ENCODE measurements at places on chromosomes 11 and 22.

- DNase-seq = no peak
These were observed 47.7 kb downstream of the DNAJC24 start for GRCh38 chr11:31417357-31417756.

DNA sequence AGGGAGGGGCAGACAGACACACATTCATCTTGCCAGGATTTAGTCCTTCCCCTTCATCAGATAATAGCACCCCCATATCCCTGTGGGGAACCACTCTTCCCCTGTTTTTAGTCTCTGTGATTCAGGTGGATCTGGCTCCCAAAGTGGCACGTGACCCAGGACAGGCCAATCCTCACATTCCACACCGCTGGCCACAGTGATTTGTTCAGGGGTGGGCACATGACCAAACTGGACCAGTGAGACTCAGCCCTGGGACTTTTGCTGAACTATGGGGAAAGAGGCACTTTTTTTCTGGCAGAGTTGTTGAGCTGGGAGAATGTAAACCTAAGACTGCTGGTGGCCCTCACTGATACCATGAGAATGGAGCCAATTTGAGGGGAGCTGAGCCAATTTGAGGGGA is 19.1 kb upstream of the KCNJ11 start:
- no peak for DNase-seq

- no peak for DNase-seq
These were observed 1.4 kb downstream of the PLXNB2 start for GRCh38 chr22:50305923-50306566.

DNA sequence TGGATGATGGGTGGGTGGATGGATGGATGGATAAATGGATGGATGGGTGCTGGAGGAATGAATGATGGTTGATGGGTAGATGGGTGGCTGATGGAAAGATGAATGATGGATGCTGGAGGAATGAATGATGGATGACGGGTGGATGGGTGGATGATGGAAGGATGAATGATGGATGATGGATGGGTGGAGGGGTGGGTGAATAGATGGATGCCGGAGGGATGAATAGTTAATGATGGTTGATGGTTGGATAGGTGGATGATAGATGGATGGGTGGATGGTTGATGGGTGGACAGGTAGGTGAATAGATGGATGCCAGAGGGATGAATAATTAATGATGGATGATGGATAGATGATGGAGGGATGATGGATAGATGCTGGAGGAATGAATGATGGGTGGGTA is 41.4 kb downstream of the ANO1 start:
- DNase-seq = no peak

DNA sequence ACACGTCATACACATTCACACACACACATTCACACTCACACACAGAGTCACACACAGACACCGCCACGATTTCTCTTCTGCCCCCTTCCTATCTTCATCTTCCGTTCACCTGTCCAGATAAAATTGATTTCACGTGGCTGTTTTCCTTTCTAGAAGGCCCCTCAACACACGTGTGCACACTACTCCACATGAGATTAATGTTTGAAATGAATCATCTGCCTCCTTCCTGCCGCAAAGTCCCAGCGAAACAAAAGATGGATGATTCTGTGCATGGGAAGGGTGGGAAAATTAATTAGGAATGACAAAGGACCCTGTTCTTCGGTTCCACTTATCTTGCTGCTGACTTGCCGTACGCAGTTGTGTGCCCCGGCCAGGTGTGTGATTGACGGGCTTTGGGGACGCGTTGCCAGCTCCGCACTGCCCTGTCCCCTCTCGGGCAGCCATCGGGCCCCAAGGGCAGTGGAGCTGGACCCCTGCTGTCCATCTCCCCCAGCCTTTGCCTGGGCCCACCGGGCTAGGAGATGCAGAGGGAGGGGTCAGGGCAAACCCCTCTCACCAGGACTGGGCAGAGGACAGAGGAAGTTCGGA is 73.8 kb downstream of the MPPED1 start:
- no peak for DNase-seq

- DNase-seq = no peak
These were observed 1.6 kb upstream of the MSANTD2 start for GRCh38 chr11:124801636-124802312.

DNA sequence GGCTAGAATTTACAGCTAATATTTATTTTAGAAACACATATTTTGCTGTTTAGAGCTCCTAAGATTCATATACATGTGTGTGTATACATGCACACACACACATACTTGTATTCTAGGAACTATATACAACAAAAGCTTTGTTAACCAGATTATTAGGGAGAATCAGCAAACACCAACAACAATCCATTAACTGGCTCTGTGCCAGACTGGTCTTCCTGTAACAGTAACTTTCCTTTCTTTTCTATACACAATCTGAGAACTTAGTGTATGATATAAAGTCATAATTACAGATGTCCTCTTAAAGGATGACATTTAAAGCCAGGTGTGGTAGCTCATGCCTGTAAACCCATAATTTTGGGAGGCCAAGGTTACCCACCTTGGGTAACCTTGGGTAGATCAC is 49.5 kb upstream of the CLNS1A start:
- no peak for DNase-seq

- DNase-seq = no peak
These were observed 378.0 kb downstream of the NTM start for GRCh38 chr11:131748151-131749050.

DNA sequence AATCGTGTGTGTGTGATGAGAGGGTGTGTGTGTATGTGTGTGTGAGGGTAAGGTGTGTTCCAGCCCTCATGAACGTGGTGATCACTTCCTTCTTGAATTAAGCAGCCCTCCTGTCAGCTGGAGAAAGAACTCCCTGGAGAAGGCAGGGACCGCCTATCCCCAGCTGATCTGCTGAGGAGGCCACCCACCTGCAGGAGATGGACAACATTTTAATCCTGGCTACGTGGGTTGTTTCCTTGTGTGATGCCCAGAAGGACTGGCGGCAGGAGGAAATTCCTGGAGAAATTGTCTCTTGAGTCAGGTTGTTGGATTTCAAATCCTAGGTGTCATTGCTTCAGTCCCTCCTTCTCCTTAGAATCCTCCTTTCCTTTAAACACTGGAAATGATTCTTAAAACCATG is 878.8 kb downstream of the NTM start:
- DNase-seq = no peak

GRCh38 chr11:8361206-8361605 is 97.5 kb upstream of the LMO1 start:
- DNase-seq = no peak

GRCh38 chr11:64836448-64837072 is 7.9 kb downstream of the CDC42BPG start:
- no peak for DNase-seq

- DNase-seq = no peak
These were observed 28.6 kb downstream of the ADM start for GRCh38 chr11:10333490-10333889.

DNA sequence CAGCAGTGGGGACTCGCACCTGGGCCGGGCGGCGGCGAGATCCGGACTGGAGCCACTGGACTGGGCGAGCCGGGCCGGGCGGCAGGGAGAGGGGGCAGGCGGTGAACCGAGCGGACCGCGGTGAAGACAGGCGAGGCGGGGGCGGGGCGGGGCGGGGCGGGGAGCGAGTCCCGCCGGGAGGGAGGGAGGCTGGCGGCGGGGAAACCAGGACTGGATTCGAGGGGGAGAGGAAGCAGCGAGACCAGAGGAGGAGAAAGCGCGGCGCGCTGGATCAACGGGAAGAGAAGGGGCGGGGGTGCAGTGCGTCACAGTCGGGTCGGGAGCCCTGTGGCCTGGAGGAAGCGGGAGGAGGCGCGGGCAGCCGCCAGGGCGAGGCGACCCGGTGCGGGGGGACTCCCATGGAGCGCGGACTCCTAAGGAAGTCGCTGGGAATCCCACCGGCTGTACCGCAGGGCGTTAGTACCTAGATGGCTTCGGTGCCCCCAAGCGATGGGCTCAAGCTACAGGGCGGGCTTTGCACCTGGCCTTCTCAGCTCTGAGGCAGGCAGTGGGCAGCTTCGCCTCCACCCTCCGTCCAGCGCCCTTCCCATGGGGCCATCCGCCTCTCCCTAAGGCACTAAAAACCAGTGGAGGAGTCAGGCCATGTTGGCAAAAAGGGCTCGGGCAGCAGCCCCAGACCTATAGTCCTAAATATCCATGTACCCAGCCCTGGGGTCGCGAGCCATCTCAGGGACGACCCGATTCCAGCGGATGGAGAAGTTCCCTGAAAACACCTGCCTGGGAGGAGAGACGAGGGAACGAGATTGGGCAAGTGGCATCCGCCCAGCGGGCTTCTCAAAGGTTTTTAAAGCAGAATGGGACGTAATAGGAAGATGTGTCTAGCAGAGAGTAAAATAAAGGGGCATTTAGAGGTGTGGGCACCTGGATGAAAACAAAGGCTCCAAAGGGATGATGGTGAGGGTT is at the start of gene TMEM121B:
TSS of gene TMEM121B (minus strand) at position 128 of the 963 bp plus-strand sequence. CDS start 233 bp downstream, outside the sequence.
- no peak for DNase-seq

DNA sequence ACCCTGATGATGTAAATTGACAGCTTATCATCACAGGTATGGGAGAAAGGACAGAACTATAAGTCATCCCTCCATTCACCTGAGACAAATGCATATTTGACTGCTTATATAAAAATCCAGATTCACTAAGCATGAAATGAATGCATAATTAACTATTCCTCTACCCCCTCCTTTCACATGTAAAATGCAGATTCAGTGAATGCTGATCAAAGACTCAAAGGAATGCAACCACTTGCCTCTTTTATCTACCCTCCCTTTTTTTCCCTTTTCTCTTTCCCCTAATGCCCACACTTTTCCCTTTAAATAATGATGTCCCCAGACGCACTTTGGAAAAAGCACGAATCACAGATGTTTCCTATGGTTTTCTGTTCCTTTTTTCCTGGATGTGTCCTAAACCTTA is 4.5 kb upstream of the PLAAT4 start:
- no peak for DNase-seq

DNA sequence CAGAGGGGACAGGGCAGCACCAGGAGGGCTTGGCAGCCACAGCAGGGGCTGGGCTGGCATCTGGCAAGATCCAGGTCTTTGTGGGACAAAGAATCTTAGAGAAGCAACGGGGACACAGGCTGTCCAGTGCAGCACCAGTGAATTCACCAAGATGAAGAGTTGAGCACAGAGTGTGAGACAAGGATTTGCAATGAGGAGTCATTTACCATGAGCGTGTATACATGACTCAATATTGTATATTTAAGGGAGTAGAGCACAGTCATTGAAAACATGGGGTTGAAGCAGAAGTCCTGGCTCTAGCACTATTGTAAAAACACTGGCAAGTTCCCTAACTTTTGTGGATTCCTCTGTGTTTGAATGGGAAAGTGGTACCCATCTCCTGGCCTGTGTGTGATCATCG is 3.5 kb downstream of the APOL1 start:
- DNase-seq = no peak

- DNase-seq = no peak
These were observed 28.7 kb upstream of the VPREB1 start for GRCh38 chr22:22215659-22216449.

- no peak for DNase-seq
These were observed 60.2 kb downstream of the SLN start for GRCh38 chr11:107651672-107652071.

DNA sequence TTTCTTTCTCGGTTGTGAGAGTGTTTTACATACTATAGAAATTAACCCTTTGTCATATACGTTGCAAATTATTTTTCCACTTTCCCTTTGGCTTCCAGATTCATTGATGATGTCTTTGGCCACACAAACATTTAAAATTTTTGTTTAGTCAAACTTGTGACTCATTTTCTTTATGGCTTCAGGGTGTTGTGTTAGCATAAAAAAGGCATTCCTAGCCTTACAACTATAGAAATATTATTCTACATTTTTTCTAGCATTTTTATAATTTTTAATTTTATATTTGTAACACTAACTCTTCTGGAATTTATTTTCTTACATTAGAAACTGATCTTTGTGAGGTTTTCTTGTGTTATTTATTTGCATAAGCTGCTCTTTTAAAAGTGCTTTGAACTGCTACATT is 12.1 kb downstream of the GRIA4 start:
- no peak for DNase-seq

- no peak for DNase-seq
These were observed 39.7 kb downstream of the DKK3 start for GRCh38 chr11:11968511-11969280.

DNA sequence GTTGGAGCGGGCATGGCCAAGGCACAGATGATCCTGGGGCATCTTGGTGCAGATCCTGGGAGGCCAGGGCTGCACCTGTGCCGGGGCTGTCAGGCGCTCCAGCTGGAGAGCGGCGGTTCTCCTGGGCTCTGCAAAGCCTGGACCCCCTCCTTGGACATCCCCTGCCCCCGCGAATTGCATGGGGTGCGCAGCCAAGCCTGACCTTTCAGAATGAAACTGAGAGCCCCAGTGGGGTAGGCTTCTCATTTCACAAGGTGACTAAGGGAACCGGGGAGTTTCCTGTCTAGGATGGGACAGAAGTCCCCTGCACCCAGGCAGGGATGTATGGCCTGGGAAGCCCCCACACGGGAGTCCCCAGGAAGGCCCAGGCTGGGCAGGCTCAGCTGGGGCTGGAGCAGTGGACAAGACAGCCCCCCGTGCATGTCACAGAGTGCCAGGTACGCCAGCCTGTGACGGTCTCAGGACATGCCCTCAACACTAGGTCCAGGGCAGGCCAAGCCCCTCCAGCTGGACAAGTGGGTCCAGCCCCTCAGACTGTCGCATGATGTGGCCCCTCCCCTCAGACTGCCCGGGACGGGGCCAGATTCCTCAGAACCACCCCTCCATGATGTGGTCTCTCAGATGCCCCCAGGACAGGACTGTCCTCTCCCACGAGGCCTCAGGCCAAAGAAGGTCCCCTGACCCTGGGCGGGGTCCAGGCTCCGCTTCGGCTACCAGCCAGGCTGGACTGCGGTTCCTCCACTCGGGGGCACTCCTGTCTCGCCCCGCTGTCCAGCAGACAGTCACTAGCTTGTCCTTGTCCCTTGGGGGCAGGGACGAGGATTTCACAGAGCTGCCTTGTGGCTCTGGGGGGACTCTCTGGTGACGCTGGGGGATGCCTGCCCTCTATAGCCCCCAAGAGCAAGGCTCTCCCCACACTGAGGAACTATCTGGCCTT is 2.3 kb downstream of the LSP1 start:
- DNase-seq = no peak

DNA sequence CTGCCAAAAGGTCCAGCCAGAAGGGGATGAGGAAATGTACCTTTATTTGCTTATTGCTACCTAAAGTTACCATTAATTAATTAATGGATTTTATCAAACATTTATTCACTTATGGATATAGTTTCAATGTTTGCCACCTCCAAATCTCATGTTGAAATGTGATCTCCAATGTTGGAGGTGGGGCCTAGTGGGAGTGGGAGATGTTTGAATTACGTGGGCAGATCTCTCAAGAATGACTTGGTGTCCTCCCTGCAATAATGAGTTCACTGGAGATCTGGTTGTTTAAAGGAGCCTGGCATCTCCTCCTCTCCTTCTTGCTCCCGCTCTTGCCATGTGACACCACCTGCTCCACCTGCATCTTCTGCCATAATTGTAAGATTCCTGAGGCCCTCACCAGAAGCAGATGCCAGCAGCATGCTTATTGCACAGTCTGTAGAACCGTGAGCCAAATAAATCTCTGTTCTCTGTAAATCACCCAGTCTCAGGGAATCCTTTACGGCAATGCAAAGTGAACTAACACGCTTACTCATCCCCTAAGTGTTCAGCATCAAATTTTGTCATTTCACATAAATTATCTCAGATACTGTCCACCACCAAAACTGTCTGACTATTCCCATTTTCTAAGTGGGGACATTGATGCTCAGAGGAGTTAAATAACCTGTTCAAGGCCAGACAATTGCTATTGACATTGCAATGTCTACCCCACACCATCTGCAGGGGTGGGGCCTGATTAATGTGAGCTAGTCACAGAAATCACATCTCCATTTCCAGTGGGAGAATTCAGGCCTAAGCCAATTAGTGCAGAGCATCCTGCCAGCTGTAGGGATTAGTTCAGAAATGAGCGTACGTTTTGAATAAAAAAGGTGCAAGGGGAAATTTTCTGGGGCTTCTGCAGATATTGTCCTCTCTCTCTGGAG is 51.6 kb upstream of the SYN3 start:
- DNase-seq = no peak
